ENCODE measurements at places on chromosomes 16 and 17.
A peak's percentile ranks its signal among the peaks of the same experiment; 100 is the strongest.

DNA sequence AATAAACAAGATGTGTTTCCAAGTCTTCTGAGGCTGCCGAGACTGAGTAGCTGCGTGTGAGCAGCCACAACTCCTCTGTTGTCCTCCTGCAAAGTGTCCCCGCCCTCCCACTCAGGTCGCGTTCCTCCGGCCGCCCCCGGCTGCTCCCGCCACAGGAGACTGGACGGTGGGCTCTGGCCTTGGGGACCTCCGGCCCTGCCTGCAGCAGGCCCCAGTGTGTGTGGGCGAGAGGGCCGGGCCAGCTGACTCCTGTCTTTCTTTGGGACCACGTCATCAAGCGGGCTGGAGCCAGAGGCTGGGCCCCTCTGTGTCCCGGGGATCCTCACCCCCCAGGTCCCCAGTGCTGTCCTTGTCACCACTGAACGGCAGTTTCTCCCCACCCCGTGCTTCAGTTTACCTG is 175.3 kb downstream of the NPIPB11 start:
- no peak for DNase-seq

GRCh38 chr17:7041607-7042500 is 2.0 kb downstream of the SLC16A11 start:
- no peak for DNase-seq

GRCh38 chr16:73847090-73847489 is 449.5 kb upstream of the PSMD7 start:
- DNase-seq = no peak

- no peak for DNase-seq
Measured at GRCh38 chr17:78617511-78618061, 40.4 kb upstream of the DNAH17 start.

- no peak for DNase-seq
Measured at GRCh38 chr16:14405611-14406537, 224.2 kb downstream of the PARN start.

DNA sequence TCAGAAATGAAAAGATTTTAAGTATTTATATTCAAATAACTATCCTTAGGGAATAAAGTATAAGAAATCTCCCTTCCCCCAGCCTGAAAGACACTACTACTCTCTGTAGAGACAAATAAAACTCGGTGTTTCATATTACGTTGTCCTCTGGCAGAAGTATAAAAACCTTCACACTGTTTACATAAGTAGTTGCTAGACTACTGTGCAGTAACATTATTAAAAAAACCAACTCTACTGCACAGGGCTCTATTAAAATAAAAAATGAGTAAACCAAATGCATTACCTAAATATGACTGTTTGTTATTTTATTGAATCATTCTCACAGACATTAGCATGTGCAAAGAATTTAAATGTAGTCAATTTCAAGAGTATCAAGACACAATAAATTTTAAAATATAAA is 67.4 kb downstream of the MED13 start:
- no peak for DNase-seq

GRCh38 chr17:72765368-72766153 is 326.9 kb downstream of the SLC39A11 start:
- DNase-seq = no peak

GRCh38 chr16:82160226-82160625 is 9.8 kb downstream of the MPHOSPH6 start:
- DNase-seq = no peak

DNA sequence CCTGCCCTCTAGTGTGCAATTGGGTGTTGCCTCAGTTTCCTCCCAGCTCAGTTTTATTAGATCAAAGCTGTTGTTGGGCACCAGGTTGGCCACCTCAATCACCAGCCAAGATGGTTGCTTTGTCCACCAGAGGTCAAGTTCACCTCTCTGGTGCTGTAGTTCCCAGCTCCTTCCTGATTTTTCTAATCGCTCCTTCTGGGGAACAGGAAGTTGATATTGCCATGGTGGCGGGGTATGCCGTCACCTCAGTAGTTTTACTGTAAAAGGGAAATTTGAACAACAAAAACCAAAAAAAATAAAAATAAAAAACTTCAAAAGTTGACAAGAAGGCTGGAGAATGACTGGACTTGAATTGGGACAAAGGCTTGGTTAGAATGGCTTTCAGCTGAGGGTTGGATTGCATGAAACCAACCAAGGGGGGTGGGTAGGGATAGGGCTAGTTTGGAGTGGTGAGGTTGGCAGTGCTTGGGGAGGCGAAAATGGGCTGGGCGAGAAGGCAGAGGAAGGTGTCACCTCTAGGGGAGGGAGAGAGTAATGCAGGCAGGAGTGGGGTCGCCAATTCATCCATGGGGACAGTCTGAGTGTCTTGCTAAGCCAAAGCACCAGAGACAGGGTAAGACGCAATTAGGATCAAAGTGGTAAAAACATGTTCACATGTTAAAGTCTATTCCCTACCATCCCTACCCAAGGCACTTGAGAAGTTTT is 6.2 kb downstream of the EFNB3 start:
- no peak for DNase-seq

DNA sequence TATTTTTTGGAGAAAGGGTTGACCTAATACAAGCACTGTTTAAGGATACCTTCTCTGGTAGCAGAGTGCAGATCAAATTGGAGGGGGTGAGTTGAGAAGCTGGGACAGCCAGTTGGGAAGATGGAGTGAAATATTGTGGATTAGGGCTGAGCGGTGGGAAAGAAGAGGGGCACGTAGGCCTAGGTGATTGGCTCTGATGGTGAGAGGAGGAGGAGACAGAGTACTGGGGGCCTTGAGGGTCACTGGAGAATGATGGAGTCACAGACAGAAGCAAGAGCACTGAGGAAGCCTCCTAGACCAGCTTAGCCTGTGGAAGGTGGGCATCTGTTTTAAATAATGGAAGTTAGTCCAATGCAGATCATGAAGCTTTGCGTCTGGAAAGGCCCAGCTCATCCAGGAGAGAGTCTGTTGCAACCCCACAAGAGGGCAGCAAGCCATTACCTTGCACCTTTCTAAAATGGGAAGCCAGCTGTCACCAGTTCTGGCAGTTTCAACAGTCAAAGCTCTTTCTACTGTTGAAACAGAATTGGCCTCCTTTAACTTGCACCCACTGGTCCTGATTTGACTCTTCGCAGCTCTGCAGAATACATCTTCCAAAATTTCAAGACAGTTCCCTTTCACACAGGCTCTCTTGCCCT is 11.8 kb downstream of the SLC9A5 start:
- DNase-seq = peak; percentile 61

- DNase-seq = no peak
Measured at GRCh38 chr16:89642574-89642973, 14.9 kb downstream of the CHMP1A start.

DNA sequence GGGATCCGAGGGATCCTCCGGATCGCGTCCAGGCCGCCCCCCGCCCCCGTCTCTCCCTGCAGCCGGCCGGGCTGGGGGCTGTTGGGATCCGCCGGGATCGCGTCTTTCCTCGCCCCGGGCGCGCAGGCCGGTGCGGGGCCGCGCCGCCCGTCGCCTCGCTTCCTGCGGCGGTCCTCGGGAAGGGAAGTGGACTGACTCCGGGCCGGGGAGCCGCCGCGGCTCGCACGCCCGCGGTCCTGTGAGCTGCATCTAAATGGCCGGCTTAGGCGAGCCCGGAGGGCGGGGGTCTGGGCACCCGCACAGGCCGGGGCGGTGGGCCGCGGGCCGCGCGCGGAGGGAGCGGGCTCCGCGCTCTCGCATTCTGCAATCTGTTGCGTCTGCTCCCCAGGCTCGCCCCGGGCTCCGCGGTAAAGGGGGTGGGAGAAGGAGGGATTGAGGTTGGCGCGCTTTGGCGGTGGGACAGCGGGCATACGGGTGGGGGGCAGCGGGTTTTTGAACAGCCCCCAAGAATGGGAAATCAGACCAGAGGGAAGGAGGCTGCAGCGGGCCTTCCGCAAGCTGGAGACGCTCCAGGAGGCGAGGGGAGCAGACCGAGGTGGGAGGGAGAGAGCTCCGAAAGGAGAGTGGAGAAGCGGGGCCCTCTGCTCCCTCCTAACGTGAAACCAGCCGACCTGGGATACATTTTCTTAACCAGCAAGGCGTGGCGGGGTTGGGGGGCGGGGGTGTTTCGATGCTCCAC is 2.2 kb downstream of the TMEM132E start:
- no peak for DNase-seq

DNA sequence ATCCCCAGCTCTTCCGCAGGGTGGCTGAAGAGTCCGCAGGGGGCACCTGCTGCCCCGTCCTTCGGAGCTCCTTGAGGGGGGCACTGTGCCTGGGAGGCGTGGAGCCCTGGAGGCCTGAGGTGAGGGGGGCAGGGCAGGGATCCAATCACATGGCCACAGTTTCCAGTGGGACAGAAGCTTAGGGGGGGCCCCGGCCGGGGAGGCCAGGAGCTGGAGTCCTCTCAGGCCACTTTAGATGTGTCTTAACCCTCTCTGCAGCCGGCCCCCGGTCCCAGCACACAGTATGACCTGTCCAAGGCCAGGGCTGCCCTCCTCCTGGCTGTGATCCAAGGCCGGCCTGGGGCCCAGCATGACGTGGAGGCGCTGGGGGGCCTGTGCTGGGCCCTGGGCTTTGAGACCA is 10.8 kb downstream of the ZNF213 start:
- no peak for DNase-seq

- no peak for DNase-seq
Measured at GRCh38 chr17:72924196-72924595, 168.3 kb downstream of the SLC39A11 start.

GRCh38 chr17:39627047-39627711 is 427 bp downstream of the PPP1R1B start:
- no peak for DNase-seq

DNA sequence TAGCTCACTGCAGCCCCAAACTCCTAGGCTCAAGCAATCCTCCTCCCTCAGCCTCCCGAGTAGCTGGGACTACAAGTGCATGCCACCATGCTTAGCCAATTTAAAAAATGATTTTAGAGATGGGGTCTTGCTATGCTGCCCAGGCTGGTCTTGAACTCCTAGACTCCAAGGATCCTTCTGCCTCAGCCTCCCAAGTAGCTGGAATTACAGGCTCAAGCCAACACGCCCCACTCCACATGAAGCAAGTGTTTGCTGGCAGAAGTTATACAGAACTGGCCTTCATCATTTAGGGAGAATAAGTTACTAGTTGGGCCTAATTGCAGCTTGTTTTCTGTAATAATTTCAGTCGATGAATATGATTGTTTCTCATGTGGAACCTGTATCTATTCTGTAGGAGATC is 68.0 kb downstream of the SHISA6 start:
- no peak for DNase-seq

GRCh38 chr16:75289189-75289588 is 37.8 kb upstream of the BCAR1 start:
- DNase-seq = peak; percentile 87

DNA sequence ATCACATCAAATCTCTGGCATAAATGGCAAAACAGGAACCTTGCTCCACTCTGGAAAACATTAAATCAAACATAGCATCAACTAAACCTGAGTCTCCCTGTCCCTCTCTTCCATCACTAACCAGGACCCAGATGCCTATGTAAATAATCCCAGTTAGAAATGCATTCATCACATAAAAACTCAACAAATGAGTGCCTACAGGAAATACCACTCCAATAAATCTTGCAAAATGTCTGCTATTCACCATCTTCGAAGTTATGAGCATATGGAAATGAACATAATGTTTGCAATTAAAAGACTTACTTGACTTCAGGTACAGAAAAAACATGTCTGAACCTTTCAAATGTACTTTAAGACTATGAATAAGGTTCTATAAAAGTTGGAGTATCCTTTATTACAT is 425.0 kb downstream of the CDH11 start:
- no peak for DNase-seq

DNA sequence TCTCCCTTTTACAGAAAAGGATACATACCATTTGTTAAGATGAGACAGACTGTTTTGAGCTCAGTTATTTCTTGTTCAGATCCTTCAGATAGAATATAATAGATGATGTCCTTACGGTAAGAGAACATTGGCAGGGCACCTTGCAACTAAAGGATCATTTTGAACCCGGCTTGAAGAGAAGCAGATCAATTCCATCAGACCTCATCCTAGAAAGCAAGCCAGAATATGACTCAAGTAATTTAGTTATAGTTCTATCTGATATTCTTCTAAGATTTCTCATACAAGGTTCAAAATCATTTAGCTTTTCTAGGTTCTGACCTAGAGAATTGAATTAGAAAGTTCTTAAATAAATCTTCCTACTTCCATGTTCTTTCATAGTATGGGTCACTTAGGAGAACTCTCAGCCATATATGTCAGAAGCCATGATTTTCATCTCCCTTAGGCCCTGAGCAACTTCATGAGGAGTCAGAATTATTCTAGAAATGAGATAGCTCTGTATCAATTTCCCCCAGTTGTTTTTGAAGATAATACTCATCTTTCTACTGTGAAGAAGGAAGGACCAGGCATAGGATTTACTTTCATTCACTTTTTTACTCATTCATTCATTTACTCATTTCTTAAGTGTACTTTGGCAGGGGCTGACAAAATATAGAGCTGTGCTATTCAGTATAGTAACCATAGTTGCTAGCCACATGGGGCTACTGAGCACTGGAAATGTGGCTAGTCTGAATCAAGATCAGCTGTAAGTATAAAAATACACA is 2.5 kb upstream of the CMTM1 start:
- no peak for DNase-seq

DNA sequence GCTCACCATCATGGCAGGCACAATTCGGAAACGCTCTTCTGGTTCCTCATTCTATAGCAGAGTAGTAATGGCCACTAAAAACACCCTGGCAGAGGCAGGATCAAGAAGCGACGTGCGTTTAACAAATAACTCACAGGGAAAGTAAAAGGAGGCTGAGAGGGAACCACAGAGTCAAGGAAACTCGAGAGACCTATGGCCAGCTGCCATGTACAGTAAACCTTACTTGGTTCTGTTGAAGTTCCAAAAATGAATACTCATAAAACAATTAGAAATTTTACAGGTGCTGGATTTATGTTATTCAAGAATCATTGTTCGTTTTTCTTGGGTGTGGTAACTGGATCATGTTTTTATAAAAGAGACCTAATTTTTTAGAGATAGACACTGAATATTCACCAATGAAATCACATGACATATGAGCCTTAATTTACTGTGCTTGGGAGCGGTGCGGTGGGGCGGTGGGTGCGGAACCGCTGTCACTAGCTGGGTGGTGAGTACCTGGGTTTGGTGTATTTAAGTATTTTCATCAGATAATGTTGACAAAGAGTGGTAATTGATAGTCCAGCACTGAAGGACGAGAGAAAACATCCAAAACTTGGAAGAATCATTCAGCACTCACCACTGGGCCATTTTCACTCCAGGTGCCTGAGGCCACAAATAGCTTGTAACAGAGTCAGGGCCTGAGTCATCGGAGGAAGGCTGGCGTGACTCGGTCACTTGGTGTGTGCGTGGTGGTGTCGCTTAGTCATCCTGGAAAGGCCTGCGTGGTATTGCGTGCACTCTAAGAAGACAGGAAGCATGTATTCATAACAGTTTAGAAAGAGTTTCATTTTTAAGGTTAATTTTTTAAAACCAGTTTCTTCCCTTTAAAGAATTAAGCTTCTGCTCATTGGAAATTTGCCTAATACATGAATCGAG is 135.4 kb upstream of the CHMP6 start:
- peak; percentile 99 for DNase-seq

DNA sequence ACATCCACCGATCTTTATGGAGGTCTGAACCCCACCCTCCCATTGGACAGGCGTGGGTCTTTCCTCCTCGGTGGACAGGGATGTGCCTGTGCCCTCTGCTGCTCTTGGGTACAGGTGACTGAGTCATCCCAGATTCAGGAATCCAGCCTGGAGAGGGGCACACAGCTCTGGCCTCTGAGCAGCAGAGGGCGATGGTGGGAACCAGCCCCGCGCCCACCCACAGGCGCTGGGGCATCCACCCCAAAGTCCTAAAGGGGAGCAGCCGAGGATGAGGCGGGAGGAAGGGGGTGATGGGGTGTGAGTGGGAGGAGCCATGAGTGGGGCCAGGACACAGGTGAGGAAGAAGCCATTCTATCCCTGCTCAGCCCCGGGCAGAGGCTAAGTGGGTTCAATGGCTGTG is 35.0 kb downstream of the ENGASE start:
- no peak for DNase-seq

GRCh38 chr17:49727380-49727779 is 19.6 kb upstream of the SLC35B1 start:
- no peak for DNase-seq
